ENCODE measurements at places on chromosomes 3 and 15.
A peak's percentile ranks its signal among the peaks of the same experiment; 100 is the strongest.

GRCh38 chr15:40239693-40240618 is 1.1 kb downstream of the PAK6 start:
- DNase-seq, result peak; percentile 40

DNA sequence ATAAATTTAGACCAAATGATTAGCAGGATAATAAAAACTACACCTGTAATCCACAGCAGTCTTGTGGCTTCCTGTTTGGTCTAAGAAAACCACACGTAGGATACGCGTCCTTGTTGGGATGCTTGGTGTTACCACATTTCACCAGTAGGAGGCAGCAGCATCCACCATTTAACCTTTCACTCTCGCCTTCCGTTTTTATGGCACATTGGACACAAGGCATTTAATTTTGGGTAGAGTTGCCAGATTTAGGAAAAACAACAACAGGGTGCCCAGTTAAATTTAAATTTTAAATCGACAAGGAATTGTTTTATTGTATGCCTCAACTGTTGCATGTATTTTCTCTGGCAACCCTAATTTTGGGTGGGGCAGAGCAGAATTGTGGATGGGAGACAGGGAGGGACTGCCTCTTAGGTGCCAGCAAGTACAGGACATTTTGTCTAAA is 6.3 kb downstream of the LRRC31 start:
- DNase-seq, result peak; percentile 84

DNA sequence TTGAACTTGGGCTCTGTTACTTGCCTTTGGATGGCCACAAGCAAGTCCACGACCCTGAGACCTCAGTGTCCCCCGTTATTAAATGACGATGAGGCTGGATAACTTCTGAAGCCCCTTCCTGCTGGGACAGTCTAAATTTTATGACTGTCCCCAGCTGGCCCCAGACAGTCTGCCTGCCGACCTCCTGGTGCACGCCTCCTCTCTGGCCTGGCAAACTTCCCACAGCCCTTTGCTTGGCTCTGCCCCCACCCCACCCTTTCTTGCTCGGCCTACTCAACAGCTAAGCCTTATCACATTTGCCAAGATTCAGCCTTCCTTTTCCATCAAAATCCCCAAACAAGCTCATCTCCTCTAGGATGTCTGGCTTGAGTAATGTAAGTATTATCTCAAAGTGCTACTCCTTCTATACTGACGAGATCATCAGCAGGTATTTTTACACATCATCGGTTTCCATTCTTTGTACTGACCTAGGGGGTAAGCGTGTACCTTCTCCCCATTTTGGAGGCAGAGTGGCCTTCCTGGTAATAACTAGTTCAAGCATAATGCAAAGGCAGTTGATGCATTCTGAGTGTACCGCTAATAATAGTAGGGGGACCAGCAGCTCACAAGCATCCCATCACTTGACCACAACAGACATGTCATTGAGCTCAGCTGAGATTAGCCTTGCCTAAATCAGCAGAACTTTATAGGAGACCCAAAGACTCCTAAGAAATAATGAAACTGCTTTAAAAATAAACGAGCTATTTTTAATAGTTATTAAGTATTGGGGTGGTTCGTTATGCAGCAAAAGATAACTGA is 120.8 kb upstream of the HACD2 start:
- no peak for DNase-seq

GRCh38 chr3:38137615-38138348 is 679 bp upstream of the MYD88 start:
- DNase-seq, result peak; percentile 62

- DNase-seq, result no peak
These were observed 190.4 kb downstream of the DIPK2A start for GRCh38 chr3:144162042-144162441.

- DNase-seq, result no peak
These were observed 63.6 kb downstream of the NIPA2 start for GRCh38 chr15:22902046-22902445.

- no peak for DNase-seq
These were observed 466.4 kb upstream of the SGO1 start for GRCh38 chr3:20652231-20652986.

GRCh38 chr15:58678683-58679082 is 70.8 kb downstream of the ADAM10 start:
- no peak for DNase-seq

Measured in GM23338 (cell line).